Activated CD4-positive, alpha-beta memory T cell treated with anti-CD3 and anti-CD28 coated beads for 36 hours (primary cell): ENCODE measurements at places on chromosomes 5 and 9. TPM values are rescaled to one million over a fixed set of nuclear protein-coding genes. Genes with fewer than 3 reads are reported as not detected.

DNA sequence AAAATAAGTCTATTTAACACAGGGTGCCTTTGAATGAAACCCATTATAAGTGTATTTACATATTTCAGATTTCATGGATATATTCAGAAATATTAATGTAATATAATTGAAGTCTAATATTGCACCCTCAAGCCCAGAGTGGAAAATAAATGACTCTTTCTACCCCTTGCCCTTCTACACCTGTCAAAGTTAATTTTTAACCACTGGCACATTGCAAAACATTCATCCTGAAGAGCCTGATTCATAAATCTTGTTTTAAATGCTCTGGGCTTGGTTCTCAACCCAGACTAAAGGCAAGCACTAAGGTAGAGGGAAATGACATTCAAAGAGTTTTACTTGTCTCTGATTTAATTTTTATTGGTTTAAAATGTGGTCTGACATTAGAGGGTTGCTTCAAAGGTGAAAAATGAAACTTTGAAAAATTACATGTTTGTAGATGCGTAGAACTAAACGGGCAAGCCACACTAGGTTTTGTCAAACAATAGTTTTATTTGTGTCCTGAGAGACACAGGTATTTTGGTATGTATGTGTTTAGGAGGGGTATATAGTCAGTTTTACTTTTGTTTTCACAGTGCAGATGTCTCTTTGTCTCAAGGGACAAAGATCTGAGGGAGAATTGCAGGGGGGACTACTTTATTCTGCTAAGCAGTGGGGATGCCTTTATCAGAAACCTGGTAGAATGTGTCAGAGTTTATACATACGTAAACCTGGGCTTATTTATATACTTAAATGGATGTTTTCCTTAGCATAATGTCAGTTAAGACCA, 69.7 kb downstream of the PIK3R1 start:
- H3K4me1 ChIP-seq, result peaks cover 92% of the 10 kb centered on the region
- H3K36me3 ChIP-seq, result peaks cover 42% of the 10 kb centered on the region
- H3K27me3 ChIP-seq, result no peaks in the 10 kb centered on the region
- H3K27ac ChIP-seq, result peak overlapping the region; percentile 84
- DNase-seq, result no peak

GRCh38 chr5:367358-368130, 46.0 kb downstream of the AHRR start:
- H3K4me3 ChIP-seq, result no peak overlapping the region
- H3K27ac ChIP-seq, result no peak overlapping the region
- peaks cover 19% of the 10 kb centered on the region for H3K36me3 ChIP-seq
- peaks cover 14% of the 10 kb centered on the region for H3K27me3 ChIP-seq
- DNase-seq, result no peak
- H3K4me1 ChIP-seq, result peaks cover 29% of the 10 kb centered on the region

DNA sequence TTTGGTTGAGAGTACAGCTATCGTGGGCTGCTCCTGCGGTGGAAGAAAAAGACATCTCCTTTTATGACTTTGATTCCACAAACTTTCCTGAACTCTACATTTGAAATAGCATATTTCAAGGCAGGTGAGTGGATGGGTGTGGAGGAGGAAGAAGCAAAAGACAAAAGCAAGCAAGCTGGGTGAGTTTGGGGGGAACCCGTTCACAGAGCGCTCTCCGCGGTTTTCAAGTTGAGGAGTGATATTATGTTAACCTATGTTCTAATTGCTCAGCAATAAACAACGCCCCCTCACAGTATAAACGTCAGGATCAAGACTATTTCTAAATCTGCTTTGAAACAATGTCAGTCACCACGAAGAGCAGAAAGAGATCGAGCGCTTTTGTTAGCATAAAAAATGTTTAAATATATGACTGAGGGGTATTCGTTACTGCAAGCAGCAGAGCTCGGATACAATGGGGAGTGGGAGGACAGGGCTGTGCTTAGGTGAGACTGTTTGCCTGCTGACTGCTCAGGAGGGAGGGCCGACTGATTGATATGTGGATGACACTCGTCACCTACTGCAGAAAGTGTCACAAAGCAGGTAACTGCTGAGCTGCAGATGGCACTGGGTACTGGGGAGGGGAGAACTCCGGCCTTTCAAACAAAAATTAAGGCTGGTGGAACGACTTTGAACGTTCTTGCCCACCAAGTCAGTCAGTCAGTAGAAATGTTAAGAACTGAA, 236.5 kb downstream of the DRD1 start:
- H3K27ac ChIP-seq, result no peak overlapping the region
- H3K4me1 ChIP-seq, result no peaks in the 10 kb centered on the region
- H3K36me3 ChIP-seq, result no peaks in the 10 kb centered on the region
- DNase-seq, result no peak

DNA sequence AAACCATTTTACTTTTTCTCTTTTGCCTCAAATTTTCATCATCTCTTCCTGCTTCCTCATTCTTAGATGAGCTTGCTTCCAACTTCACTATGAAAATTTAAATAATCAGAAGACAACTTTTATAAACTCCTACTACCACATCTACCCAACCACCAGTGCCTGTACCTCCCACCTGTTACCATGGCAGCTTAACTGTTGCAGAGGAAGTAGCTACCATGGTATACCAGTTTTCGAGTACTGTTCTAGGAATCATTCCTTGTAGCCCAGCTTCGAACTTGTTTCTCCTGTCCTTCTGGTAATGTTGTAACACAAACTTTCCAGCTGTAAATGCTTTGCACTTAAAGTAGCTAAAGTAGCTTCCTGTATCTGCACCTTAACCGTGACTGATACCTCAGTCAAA, 266.8 kb upstream of the NREP start:
- no peak overlapping the region for H3K4me3 ChIP-seq
- no peak overlapping the region for H3K27ac ChIP-seq
- DNase-seq, result no peak
- no peaks in the 10 kb centered on the region for H3K36me3 ChIP-seq
- H3K4me1 ChIP-seq, result no peaks in the 10 kb centered on the region

DNA sequence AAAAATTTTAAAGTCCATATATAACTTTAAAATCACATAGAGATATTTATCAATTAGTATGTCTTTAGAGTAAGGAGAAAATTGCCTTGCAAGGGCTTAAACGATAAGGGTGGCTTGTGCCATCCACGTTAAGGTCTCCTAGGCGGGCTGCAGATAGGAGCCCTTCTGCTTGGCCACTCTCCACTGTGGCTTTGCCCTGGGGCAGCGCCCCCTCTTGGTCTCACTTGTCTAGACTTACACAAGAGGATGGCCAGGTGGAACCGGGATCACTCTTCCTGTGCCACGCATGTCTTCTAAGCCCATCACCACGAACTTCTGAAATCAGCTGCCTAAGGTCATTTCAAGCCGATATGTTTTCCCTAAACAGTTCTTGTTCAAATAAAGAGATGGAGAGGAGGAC, 2.9 kb downstream of the FPGS start:
- peaks cover 23% of the 10 kb centered on the region for H3K4me1 ChIP-seq
- peak; percentile 65 for DNase-seq
- peaks cover 20% of the 10 kb centered on the region for H3K36me3 ChIP-seq
- H3K4me3 ChIP-seq, result no peak overlapping the region
- H3K27ac ChIP-seq, result no peak overlapping the region
- no peaks in the 10 kb centered on the region for H3K27me3 ChIP-seq

GRCh38 chr5:124617787-124618186, 128.7 kb downstream of the ZNF608 start:
- DNase-seq, result no peak
- no peak overlapping the region for H3K4me3 ChIP-seq
- H3K36me3 ChIP-seq, result no peaks in the 10 kb centered on the region
- H3K27ac ChIP-seq, result no peak overlapping the region

DNA sequence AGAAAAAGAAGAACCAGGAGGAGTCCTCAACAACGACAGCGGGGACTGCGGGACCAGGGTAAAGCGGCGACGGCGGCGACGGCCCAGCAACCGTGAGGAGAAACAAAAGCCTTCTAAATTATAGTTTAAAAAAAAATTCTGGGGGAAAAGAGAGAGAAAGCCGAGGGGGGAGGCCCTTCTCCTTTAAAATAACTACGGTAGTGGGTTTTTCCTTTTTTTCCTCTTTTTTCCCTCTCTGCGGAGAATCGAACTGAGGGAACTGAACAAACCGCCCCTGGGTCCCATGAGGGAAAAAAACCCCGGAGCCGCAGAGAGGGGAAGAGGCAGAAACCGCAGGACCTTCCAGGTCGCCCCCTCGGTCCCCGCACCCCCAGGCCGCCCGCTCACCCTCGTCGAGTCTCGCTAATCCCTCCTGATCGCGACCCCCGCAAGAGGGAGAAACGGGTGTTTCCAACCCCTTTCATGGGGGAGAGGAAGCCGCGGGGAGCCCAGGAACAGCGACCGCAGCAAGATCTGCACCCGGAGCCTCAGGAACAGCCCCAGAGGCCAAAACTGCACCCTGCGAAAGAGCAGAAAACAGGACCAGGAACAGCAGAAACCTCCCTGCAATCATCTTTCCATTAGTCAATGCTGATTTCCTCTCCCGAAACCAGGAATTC, 453 bp downstream of the CPEB4 start:
- H3K4me1 ChIP-seq, result peaks cover 71% of the 10 kb centered on the region
- peak; percentile 26 for DNase-seq
- H3K27ac ChIP-seq, result peak overlapping the region; percentile 97
- H3K36me3 ChIP-seq, result peaks cover 3% of the 10 kb centered on the region

GRCh38 chr9:106868087-106868486, 5.1 kb downstream of the ZNF462 start:
- H3K4me1 ChIP-seq, result peaks cover 2% of the 10 kb centered on the region
- peaks cover 14% of the 10 kb centered on the region for H3K27me3 ChIP-seq
- no peak overlapping the region for H3K4me3 ChIP-seq
- no peak overlapping the region for H3K27ac ChIP-seq
- DNase-seq, result no peak

DNA sequence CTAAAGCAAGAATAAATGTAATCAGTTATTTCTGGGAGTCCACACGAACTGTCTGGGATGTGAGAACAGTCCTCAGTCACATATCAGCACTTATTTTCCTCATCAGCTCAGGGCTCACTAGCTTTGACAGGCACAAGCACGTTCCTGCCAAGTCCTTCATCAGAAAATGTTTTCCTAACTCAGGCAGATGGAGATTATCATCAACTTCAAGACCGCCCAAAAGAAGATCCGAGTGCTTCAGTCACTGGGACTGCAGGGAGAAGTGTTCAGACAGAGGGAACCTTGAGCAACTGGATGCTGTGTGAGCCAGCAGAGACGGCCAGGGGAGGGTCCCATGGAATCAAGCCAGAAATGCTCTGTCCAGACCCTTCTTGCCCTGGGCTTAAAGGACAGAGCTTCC, 189.4 kb downstream of the NXNL2 start:
- peaks cover 4% of the 10 kb centered on the region for H3K27me3 ChIP-seq
- H3K4me3 ChIP-seq, result no peak overlapping the region
- H3K4me1 ChIP-seq, result no peaks in the 10 kb centered on the region
- H3K27ac ChIP-seq, result no peak overlapping the region
- DNase-seq, result no peak
- H3K36me3 ChIP-seq, result no peaks in the 10 kb centered on the region

DNA sequence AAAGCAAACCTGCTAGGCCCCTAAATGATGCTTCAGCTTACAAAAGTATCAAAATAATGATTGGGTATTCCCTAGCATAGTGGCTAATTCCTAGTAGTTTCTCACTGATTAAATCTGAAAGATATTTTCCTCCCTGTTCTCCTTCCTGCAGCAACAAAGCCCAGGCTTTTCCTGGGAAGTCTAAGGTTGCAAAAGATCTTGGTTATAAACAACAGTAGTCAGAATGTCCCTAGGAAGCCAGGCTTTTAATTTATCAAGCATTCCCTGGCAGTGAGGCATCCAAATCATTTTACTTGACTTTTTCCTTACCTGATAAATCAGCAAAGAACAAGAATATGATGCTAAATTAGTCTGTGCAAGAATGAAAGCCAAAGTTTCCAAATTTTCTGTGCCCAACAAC, 272.0 kb downstream of the PDE4D start:
- H3K36me3 ChIP-seq, result no peaks in the 10 kb centered on the region
- no peak for DNase-seq
- no peak overlapping the region for H3K4me3 ChIP-seq
- no peak overlapping the region for H3K27ac ChIP-seq
- H3K4me1 ChIP-seq, result no peaks in the 10 kb centered on the region
- H3K27me3 ChIP-seq, result no peaks in the 10 kb centered on the region

DNA sequence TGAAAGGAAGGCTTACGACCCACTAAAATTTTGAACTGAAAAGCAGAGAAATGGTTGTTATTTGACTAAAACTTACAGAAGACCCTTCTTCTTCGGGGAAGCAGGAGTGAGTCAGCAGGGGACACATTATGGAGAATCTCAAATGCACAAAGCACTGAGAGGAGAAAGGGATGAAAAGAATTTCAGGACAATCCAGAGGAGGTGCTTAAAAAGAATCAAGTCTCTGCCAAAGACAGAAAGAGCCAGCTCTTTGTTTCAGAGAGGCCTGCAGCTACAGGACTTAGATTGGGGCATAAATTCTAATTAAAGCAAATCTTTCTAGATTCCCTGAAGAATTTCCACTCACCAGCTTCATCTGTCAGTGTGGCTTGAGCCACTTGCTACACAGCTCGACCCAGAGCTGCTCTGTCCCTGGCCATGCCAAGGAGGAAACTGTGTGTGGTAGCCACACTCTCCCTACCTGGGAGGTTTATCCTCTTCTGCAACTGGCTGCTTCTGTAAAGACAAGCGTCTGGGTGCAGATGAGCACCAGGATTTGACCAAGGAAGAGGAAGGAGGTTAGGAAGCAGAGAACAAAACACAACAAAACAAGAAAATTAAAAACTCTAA, 89.9 kb downstream of the SEMA5A start:
- H3K4me3 ChIP-seq, result no peak overlapping the region
- H3K36me3 ChIP-seq, result no peaks in the 10 kb centered on the region
- DNase-seq, result no peak

DNA sequence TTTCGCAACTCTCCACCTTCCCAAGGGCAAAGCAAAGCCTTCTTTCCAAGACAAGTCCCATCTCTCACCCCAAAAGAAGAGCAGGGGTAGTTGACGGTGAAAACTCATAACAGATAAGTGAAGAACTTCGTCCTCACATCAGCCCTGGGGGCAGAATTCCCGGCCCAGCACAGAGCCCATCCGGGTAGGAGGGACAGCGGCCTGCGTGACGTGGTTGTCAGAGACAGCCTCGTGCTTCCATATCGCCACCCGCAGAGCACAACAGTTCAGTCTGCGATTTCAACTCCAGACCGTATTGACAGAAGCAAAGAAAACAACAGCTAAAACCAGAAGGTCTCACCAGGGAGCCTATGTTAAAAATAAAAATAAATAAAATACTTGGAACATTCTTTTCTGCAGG, 273.2 kb downstream of the SYK start:
- H3K36me3 ChIP-seq, result no peaks in the 10 kb centered on the region
- H3K27ac ChIP-seq, result no peak overlapping the region
- no peak for DNase-seq
- no peak overlapping the region for H3K4me3 ChIP-seq
- peaks cover 16% of the 10 kb centered on the region for H3K4me1 ChIP-seq
- peaks cover 7% of the 10 kb centered on the region for H3K27me3 ChIP-seq

- no peaks in the 10 kb centered on the region for H3K36me3 ChIP-seq
- no peak overlapping the region for H3K27ac ChIP-seq
- H3K4me3 ChIP-seq, result no peak overlapping the region
- no peak for DNase-seq
Observed at GRCh38 chr5:2767089-2767488, 15.6 kb upstream of the IRX2 start.

- H3K4me1 ChIP-seq, result peaks cover 9% of the 10 kb centered on the region
- no peak overlapping the region for H3K4me3 ChIP-seq
- H3K27me3 ChIP-seq, result no peaks in the 10 kb centered on the region
- H3K36me3 ChIP-seq, result no peaks in the 10 kb centered on the region
- no peak overlapping the region for H3K27ac ChIP-seq
- DNase-seq, result no peak
Observed at GRCh38 chr9:31153250-31153840, 1231.1 kb upstream of the ACO1 start.

GRCh38 chr9:26802921-26803320, 89.7 kb downstream of the CAAP1 start:
- no peak overlapping the region for H3K4me3 ChIP-seq
- no peak overlapping the region for H3K27ac ChIP-seq
- no peaks in the 10 kb centered on the region for H3K36me3 ChIP-seq

Gene FAM78A
- total RNA-seq, result 36.2 TPM

Gene SMIM33
- 1.5 TPM for total RNA-seq

Gene C1QTNF3
- total RNA-seq, result 2.6 TPM

Gene TLR4
- total RNA-seq, result not detected
